ENCODE measurements at places on chromosomes 7 and 10.
A peak's percentile ranks its signal among the peaks of the same experiment; 100 is the strongest.

DNA sequence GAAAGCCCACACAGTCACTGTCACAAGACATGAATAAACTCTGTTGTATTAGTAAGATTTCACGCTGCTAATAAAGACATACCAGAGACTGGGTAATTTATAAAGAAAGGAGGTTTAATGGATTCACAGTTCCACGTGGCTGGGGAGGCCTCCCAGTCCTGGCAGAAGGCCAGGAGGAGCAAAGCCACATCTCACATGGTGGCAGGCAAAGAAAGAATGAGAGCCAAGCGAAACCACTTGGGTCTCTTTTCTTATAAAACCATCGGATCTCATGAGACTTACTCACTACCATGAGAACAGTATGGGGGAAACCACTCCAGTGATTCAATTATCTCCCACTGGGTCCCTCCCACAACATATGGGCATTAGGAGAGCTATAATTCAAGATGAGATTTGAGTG lies 110.2 kb downstream of the ST8SIA6 start:
- no peak for DNase-seq

DNA sequence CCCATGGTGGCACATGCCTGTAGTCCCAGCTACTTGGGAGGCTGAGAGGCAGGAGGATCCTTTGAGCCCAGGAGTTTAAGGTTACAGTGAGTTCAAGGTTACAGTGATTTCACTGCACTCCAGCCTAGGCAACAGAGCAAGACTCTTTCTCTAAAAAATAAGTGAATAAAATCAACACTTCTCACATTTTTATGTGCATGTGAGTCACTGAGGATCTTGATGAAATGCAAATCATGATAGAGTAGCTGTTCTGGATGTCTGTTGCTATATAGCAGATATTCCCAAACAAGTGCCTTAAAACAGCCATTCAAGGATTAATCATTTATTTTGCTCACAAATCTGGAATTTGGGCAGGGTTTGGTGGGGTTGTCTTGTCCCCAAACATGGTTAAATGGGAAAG lies 62.3 kb upstream of the ARHGAP12 start:
- no peak for DNase-seq

DNA sequence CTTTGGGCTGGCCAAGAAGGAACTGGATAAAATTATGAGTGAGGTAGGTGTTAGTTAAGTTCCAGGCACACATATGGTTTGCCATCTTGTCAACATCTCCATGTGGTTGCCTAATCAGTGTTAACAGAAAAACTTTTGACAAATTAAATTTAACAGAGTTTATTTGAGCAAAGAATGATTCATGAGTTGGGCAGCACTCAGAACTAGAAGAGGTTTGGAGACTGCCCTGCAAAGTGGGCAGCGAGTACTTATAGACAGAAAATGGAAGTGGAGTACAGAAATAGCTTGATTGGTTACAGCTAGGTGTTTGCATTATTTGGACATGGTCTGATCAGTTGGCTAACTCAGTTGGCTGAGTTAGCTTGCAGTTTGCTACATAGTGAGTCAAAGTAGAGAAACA lies 37.5 kb upstream of the AGK start:
- no peak for DNase-seq

- DNase-seq: no peak
Measured at GRCh38 chr10:93652857-93653256, 40.5 kb downstream of the PDE6C start.

- peak; percentile 87 for DNase-seq
Measured at GRCh38 chr7:1175967-1176851, 16.2 kb upstream of the ZFAND2A start.

GRCh38 chr7:85423209-85423895 lies 236.5 kb upstream of the SEMA3D start:
- DNase-seq: no peak

GRCh38 chr7:1661461-1661860 lies 8.6 kb upstream of the ELFN1 start:
- no peak for DNase-seq

DNA sequence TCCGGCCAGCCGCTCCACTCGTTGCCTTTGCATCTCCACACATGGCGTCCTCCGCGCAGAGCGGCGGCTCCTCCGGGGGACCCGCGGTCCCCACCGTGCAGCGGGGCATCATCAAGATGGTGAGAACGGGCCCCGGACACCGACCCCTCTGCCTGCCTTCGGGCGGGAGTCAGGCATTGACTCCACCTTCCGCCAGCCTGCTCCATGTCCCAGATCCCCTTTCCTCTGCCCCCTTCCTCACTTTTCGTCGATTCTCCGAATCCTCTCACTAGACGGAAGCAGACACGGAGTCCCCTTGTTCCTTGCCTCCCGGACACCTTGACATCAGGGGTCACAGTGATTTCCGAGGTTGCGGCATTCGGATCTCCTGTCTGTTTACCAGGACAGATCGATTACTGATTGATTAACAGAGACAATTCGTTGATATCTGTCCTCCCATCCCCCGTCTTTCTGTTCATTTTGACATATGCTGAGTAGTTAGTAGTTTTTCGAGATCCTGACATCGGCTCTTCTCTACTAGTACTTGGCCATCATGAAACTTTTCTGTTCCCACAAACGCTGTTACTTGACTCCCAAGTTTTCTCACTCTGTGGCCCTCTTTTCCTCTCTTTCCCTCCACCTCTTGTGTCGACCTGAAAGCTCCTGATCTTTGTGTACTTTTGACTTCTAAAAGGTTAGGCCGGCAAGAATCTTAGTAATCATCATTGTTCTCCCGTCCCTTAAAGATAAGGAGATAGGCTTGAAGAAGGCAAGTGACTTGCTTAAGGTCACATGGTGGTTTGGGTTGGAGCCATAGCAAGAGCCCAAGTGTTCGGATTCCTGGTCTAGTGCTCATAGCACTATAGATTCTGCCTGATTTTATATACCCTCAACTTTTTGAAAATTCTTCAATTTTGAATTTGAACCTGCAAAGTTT lies 597 bp downstream of the SND1 start:
- no peak for DNase-seq

- no peak for DNase-seq
Measured at GRCh38 chr10:86287110-86287793, 79.3 kb downstream of the GRID1 start.

DNA sequence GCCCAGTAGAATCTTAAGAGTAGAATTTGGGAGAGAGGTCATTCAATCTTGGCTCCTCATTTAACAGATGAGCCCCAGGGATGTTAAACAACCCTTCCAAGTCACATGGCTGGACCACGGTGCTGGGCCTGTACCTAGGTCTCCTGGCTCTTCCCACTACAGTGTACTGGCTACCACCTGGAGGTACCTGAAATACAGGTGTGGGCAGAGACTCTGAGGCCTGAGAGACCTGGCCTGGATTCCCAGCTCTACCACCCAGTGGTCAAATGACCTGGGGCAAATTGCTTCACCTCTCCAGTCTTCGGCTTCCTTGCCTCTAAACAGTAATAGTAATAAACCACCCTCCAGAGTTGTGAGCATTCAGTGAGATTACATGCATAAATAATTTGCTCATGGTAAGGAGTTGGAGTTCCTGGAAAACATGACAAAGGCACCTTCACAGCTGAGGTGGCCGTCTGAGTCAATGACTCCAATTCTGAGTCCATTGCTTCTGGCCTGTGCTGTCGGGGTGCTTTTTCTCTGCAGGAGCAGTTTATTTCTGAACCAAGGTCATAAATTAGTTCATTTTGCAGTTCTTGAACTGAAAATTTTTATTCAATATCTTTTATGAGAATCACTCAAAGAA lies 2.7 kb downstream of the GOT1 start:
- DNase-seq: peak; percentile 12

- no peak for DNase-seq
Measured at GRCh38 chr7:10934292-10934691, 39.4 kb upstream of the PHF14 start.

DNA sequence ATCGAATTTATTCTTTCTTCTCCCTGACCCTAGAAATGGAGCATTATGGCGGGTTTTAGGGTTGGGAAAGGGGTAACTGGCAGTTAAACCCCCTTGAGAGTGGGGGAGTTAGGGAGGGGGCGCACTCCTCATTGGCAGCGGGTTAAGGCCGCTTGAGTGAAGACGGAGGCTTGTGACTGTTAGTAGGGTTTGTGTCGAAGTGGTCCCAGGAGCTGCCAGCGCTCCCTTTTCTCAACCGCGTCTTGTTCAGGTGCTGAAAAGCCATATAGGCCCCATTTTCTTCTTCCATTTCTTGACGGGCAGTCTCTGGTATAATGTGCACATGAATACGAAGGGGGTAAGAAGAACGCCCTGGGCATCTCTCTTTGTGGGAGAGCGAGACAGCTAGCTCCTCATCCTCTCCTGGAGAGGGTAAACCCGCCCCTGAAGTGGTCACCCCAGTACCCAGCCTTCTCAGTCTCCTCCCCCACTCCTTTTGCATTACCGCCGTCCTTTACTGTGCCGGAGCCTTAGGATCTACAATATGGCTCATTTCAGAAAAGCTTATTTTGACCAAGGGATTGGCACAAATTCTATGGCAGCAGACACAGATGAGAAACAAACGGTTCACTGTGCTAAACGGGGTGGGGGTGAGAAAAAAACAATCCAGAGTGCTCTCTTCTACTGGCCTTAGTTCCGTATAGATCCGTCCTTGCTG lies 836 bp downstream of the KMT2E start:
- DNase-seq: peak; percentile 58

DNA sequence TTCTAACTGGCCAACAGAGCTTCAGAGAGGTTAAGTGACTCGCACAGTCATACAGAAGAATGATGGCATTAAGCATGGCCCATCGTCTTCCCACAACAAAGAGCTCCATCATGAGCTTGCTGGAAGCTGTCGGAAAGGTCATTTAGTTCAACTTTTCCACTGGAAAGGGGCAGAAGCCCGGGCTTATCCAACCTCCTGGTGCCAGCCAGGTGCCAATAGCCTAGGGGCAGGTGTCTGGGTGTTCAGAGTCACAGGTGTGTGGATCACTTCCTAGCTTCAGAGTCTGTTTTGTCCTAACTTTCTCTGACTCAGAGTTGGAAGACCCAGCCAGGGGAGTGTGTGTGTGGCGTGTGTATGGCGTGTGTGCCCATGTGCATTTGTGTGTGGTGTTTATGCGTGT lies 1.3 kb upstream of the TRPV6 start:
- DNase-seq: no peak

DNA sequence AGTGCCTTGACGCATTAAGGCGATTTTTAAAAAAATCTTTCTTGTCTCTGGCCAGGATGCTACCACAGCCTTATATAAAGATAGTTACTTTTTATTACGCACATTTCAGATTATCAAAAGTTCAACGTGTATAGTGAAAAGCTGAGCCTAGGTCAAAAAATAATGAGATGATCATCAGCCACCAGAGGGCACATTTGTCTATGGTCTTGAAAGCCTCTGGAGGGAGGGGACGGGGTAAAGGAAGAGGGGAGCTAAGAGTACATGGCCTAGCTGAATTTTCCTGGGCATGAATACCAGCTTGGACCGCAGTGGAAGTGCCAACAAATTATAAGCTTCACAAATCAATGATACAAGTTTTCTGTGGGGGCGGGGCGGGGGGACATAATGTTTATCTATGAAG lies 285.9 kb upstream of the SMIM30 start:
- DNase-seq: no peak

- DNase-seq: no peak
Measured at GRCh38 chr7:101420436-101420835, 57.8 kb downstream of the COL26A1 start.

DNA sequence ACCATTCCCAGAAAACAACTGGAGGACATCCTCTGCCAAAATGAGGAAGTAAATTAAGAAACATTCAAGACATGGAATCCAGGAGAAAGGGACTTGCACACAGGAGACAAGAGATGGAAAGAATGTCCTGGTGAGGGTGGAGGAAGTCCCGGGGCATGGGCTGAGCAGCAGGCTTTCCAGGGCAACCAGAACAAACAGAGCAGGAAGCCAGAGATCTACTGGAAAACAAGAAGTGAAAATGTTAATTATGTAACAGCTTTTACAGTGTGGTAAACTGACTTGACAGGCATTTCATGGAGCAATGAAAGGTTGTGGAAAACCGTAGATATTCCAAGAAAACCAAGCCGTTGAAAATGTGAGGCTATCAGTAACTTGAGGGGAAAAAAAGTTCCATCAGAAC lies 55.2 kb upstream of the ZNF746 start:
- no peak for DNase-seq

DNA sequence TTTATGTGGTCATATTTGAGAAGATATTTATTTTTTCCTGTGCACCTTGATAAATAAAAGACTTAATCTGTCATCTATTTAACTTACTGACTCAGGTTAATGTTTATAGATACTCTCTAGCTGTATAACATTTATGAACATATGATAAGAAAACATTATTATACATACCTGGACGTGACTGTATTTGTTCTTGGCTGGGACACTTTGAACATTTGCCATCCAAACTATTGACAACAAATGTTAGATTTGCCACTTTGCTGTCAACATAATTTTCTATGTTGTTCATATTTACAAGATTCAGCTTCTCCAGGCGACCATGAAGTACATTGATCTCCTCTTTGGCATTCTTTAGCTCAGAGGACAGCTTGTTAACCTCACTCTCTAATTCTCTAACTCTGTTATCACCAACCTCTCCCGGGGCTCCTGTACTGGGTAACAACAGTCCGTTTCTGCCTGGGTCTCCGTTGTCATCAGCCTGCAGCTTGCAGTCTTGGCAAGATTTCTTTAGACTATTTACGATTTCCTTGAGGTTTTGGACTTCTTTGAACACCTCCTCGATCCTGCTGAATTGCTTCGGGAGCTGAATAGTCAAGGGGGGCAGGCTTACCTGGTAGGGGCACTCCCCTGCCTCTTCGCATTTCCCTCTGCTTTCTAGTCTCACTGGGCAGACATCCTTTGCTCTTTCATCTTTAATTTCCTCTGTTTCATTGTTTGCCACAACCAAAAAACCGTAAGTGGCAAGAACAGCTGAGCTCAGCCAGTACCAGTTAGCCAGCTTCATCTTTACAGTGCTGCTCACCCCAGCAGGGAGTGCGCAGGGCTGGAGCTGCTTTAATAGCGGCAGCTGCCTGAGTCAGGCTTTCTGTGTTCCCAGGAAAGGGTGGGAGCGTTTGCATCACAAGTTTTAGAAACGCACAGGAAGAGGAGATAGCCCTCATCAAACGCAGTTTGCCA lies at the start of gene FGL2:
Gene FGL2, minus strand, starts transcription at position 807 of the 954 bp plus-strand sequence. Its CDS starts 26 bp downstream, at position 781.
- peak; percentile 28 for DNase-seq

DNA sequence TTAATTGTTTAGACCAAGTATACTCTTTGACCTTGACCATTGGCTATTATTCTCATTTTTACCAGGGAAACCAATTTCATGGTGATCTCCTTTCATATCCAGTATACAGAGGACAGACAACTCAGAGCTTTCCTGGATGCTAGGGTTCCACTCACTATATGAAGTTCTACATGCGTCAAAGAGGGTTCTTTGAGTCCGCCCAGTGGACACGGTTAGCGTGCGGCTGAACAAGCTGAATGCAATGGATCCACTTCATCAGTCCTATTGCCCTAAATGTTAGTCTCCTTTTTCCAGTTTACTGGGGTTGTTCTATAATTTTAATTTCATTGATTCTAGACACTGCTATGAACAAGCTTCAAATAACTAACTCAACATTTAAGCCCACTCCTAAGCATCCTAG lies 162.4 kb upstream of the PCLO start:
- DNase-seq: no peak

DNA sequence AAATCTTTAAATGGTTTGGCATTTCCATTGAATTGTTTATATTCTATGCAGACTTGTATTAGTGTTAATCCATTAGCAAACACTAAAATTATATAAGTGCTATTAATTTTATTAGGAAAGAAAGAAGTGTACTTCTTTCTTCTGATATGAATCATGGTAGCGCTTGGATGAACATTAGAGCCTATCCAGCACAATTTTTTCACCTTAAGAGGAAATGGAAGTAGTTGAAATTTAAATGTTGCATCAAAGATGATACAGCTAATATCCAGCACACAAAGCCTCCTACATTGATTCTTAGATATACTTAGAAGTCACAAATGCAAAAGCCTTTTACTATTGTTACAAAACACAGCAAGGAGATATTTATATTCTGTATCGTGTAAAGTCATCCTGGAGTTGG lies 174.5 kb downstream of the AHR start:
- DNase-seq: no peak

GRCh38 chr10:29877793-29878491 lies 181.4 kb downstream of the JCAD start:
- no peak for DNase-seq

Measured in stimulated activated CD4-positive, alpha-beta T cell treated with anti-CD3 and anti-CD28 coated beads, Interleukin-1b, Interleukin-23, amount 100 ng/mL, for 48 hours (primary cell).